ENCODE measurements at places on chromosomes 2 and 18.

GRCh38 chr2:67825476-67825875 is 237.3 kb downstream of the C1D start:
- DNase-seq, result peak; percentile 13

DNA sequence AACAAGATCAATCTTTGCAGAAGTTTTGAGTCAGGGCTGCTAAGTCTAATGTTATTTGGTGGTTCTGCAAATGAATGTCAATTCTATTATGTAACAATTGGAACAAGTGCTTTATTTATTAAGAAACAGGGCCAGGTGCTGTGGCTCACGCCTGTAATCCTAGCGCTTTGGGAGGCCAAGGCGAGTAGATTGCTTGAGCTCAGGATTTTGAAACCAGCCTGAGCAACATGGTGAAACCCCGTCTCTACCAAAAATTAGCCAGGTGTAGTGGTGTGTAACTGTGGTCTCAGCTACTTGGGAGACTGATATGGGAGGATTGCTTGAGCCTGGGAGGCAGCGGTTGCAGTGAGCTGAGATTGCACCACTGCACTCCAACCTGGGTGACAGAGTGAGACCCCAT is 13.2 kb upstream of the RNF103 start:
- no peak for DNase-seq

- DNase-seq, result no peak
These were observed 315.4 kb downstream of the CDH7 start for GRCh38 chr18:66066191-66066590.

DNA sequence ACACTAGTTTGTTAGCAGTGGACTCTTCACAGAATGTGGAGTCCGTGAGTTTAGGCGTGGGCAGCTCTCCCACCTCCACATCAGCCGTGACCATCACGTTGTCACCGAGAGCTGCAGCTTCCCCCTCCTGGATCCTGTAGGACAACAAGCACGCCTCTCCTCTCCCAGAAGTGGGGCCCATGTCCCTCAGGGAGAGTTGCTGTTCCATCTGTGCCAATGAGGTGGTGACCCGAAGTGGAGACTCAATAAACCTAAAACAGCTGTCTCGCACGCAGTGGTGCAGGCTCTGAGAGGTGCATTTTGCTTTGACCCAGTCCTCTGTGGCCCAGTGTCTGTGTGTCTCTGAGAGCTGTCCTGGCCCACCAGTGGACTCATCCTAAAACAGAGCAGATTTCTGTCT is 456.5 kb upstream of the SOX11 start:
- no peak for DNase-seq

GRCh38 chr2:23574919-23575654 is 190.1 kb downstream of the KLHL29 start:
- DNase-seq, result no peak

GRCh38 chr2:103285354-103285753 is 523.5 kb downstream of the TMEM182 start:
- DNase-seq, result no peak

GRCh38 chr18:40371673-40372072 is 1583.4 kb upstream of the PIK3C3 start:
- DNase-seq, result peak; percentile 7

DNA sequence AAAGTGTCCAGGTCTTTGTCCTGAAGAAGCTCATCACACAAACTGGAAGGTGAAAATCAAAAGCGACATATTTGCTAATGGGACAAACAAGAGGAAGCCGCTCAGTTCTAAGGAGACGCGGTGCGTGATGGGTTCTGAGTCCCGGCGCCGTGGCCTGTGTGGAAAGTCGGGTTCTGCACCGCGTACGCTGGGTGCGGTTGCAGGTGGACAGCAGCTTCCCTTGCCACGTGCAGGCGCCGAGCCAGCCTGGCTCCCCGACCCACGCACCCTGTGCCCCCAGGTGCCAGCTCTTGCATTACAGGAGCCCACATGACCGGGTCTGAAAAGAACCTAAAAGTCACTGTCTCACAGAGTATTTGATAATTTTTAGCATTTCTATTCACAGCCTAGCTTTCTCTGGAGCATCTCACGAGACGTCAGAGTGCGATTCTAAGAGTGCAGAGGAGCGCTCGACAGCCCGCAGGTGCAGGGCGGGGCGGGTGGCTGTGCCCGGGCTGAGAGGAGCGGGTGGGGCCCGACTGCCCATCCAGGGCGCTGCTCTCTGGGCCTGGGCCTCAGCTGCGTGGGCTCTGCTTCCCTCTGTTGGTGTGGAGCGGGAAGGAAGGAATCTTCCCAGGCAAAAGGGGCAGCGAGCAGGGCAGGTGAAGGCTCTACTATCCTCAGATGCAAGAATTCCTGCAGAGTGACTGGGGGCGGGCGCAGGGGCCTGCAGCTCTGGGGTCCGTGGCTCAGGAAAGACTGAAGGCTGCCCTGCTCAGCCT is 39.4 kb downstream of the MYT1L start:
- peak; percentile 12 for DNase-seq

DNA sequence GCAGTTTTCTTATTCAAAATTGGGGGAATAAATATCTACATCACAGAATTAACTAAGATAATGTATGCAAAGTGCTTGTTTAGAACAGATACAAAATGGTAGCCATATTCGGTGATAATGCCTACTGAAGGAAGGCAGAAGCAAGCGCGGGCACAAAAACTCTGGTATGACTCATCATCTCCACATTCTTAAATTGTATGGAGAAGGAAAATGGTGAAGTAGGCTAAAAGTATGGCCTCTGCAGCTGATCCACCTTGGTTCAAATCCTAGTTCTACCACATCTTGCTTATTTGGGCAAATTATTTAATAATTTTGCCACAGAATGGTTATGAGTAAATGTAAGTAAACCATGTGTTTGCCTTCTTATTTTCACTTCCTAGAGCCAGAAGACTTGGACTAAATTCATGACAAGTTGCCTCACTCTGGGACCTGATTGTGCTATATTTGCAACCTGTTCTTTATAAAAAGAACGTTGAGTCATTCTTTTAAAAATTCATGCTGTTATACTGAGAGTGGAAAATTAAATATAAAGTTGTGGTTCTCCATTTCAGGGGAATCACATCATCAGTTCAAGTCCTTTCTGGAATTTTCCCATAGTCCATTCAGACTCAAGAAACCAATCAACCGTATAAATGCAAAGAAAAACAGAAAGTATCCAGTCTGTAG is 9.0 kb upstream of the CDK15 start:
- DNase-seq, result no peak

GRCh38 chr2:199467066-199467822 is 9.5 kb upstream of the SATB2 start:
- DNase-seq, result no peak

- DNase-seq, result no peak
These were observed 36.0 kb upstream of the BIN1 start for GRCh38 chr2:127142663-127143630.

GRCh38 chr2:206343144-206343543 is 68.7 kb downstream of the ZDBF2 start:
- no peak for DNase-seq

- no peak for DNase-seq
These were observed 23.6 kb upstream of the RAB1A start for GRCh38 chr2:65153515-65153914.
